ENCODE measurements at places on chromosomes 2 and 18.
A peak's percentile ranks its signal among the peaks of the same experiment; 100 is the strongest.

- DNase-seq = peak; percentile 15
Observed at GRCh38 chr2:171260471-171261424, 100.1 kb upstream of the TLK1 start.

DNA sequence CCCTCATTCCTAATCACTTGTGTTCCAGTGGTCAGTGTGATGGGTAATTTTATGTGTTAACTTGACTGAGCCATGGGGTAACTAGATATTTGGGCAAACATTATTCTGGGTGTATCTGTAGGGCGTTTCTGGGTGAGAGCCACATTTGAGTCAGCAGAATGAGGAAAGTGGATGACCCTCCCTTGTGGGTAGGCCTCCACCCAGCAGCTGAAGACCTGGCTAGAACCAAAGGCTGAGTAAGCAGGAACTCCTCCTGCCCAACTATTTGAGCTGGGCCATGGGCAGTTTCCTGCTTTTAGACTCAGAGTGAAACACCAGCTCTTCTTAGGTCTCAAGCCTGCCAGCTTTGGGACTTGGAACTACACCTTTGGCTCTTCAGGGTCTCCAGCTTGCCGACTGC lies 141.8 kb downstream of the ACKR3 start:
- peak; percentile 66 for DNase-seq

DNA sequence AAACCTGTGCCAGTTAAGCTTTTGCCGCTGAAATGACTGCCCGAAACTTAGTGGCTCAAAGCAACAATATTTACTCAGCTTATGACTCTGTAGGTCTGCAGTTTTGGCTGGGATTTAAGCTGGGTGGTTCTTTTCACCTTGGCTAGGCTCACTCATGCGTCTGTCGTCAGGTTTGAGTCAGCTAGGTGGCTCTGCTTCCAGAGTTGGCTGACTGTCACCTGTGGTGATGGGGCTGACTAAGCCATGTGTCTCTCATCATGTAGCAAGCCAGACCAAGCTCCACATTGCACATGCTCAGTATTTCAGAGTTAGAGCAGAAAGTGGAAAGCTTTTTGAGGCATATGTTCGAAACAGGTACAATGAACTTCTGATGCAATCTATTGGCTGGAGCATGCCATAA lies 354.8 kb downstream of the MEIS1 start:
- DNase-seq = no peak

DNA sequence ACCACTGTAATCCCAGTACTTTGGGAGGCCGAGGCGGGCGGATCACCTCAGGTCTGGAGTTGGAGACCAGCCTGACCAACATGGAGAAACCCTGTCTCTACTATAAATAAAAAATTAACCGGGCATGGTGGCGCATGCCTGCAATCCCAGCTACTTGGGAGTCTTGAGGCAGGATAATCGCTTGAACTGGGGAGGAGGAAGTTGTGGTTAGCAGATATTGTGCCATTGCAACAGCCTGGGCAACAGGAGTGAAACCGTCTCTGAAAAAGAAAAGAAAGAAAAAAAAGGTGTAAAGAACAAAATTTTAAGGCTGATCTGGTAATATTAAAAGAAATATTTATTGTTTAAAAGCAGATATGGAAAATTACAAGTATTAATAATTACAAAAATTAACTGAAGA lies 29.7 kb downstream of the ZNF804A start:
- DNase-seq = peak; percentile 45

- no peak for DNase-seq
Observed at GRCh38 chr2:203612246-203612645, 77.1 kb upstream of the RAPH1 start.

- DNase-seq = no peak
Observed at GRCh38 chr2:33217406-33217805, 259.0 kb upstream of the RASGRP3 start.

DNA sequence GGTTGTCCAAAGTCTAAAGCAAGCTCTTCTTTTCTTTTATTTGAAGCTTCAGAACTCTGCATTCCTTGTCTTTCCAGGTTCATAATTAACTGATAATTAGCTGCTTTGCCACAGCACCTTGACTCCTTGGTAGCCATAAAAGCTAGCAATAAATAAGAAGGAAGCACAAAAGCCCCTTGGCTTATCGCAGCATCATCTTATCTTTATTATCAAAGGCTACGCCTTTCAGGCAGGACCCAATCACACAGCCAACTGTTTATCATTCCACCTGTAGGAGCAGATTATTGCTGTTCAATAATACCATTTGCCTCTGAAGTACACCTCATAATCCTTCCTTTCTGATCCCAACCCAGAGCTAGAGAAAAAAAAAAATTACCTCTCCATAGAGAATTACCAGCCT lies 489.2 kb downstream of the SATB2 start:
- no peak for DNase-seq

- no peak for DNase-seq
Observed at GRCh38 chr18:4017480-4017879, 437.6 kb downstream of the DLGAP1 start.

- DNase-seq = no peak
Observed at GRCh38 chr2:197236816-197237215, 73.8 kb downstream of the ANKRD44 start.

- DNase-seq = no peak
Observed at GRCh38 chr18:68447286-68447685, 267.6 kb downstream of the TMX3 start.

GRCh38 chr2:8579485-8580085 lies 102.3 kb upstream of the ID2 start:
- no peak for DNase-seq

- DNase-seq = no peak
Observed at GRCh38 chr2:143390171-143390570, 261.0 kb downstream of the ARHGAP15 start.

DNA sequence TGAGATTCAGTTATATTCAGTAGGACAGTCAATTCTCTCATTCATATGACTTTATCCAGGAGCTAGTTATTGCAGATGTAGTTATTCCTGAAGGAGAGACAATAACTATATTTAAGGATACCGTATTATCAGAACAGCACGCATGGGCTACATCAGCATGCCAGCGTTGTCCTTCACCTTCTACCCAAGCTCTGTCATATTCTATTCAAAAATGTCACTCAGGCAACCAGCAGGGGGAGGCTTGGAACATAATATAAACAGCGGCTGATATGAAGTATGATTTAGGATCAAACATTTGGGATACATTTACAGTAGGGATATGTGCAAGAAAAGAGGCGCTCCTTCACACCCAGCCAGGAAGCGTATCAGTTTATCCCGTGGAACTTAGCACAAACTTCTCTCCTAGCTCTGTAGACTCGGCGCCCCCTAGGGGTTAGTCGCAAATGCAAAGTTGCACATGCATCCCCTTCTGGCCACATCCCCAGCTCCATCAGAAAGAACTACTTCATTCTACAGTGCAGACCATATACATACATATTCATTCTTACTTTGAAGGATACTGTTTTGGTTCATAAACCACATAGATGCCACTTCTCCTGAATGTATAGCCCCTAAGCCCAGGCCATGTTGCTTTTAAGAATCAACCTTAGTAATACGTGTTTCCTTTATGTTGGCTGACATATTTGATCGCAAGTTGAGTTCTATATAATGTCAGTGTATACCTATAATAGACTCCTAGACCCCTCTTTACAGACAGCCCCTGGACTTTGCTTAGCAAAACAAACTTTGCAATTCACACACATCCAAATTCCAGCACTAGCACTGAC lies 759.4 kb downstream of the ADCYAP1 start:
- DNase-seq = peak; percentile 75

- no peak for DNase-seq
Observed at GRCh38 chr2:237012577-237013267, 73.0 kb upstream of the COPS8 start.

DNA sequence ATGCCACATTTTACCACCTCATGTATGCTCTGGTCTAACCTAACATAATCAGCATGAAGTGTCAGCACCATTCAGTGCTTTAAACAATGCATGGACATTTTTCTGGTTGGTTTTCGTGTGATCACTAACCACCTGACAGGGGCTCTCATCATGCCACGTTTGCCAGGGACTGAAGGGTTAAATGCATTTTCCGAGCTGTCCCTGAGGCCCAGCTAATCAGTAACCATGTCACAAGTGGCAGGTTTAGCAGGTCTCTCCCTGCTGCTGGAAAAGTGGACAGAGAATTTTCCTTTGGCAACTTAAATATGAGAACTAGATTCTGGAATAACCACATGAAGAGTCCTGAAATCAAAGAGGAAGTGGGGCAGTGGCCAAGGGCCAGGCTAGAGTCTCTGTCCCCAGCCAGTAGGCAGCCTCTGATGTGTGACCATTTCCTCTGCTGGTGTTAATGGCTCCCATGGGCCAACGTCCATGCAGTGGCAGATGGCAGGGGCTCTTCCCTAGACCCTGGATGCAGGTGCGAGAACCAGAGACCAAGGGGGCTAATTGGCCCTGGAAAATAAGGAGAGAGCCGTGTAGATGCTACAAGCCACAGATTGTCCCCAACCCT lies 69.5 kb downstream of the TPGS2 start:
- DNase-seq = no peak

- peak; percentile 24 for DNase-seq
Observed at GRCh38 chr2:147844697-147845410, at the start of gene ACVR2A. ACVR2A (plus strand) TSS chr2:147845029; CDS start chr2:147845153, 124 bp downstream.

GRCh38 chr18:70432804-70433400 lies 144.1 kb downstream of the SOCS6 start:
- peak; percentile 21 for DNase-seq

- no peak for DNase-seq
Observed at GRCh38 chr18:23994361-23994902, 20.1 kb upstream of the TTC39C start.

GRCh38 chr2:28437918-28438317 lies 45.3 kb downstream of the FOSL2 start:
- DNase-seq = no peak

GRCh38 chr2:1661891-1662605 lies 82.3 kb downstream of the PXDN start:
- DNase-seq = no peak

- DNase-seq = peak; percentile 59
Observed at GRCh38 chr2:157875641-157876065, 477 bp downstream of the ACVR1 start.

GRCh38 chr2:150589681-150590080 lies 102.2 kb upstream of the RND3 start:
- no peak for DNase-seq

- no peak for DNase-seq
Observed at GRCh38 chr2:148602885-148603561, 41.5 kb upstream of the EPC2 start.

- no peak for DNase-seq
Observed at GRCh38 chr2:177001334-177001733, 211.3 kb upstream of the HNRNPA3 start.

DNA sequence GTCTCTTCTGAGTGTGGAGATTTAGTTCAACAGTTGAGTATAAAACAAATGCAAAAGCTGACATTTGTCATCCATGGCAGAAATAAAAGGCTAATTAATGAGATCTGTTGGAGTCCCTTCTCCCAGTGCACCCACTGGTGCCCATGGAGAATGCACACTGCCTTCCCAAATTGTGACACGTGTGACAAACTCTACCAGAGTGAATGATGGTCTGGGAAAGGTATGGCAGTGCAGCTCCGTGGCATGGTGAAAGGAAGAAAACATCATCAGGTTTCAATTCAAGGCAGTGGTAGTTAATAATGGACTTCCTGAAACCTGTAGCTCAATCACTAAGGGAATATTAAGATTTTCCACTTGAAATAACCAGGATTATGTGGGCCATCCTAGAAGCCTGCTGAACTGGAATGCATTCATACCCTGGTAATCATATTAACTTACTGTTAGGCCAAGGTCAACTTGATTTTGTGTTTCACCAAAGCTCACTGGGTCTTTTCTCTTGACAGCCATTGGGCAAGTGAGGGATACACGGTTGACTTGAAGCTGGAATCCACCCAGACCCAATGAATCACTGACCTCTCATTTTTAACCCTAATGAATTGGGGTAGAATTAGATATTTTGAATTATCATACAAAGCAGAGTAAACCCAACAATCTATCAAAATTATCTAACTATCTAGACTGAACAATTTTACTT lies 167.6 kb downstream of the AFF3 start:
- no peak for DNase-seq

DNA sequence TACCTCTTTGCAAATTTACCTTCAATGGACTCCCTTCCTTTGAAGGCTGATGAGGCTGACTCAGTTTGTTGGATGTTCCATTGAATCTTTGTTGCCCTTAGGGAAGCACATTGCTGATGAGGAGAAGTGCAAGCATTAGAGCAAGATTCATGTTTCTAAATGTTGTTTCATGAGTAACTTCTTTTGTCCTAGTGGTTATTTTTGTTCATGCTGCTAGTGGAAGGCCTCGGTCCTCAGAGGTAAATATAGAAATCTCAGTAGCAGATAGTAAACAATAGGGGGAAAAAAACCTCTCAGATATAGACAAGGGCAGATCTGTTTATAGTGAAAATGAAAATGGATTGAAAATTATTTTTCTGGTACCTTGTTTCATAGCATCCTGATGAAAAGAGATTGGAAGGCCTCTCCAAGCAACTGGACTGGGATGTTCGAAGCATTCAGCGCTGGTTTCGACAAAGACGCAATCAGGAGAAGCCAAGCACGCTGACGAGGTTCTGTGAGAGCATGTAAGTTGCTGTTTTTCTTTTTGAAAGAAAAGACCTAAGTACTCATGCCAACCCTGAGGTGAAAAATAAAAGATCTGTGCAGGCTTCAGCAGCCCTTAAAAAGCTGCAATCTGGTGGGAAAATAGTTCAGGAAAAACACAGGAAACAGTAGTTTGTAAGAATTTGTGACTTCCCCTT lies 104.9 kb downstream of the CERS6 start:
- no peak for DNase-seq

DNA sequence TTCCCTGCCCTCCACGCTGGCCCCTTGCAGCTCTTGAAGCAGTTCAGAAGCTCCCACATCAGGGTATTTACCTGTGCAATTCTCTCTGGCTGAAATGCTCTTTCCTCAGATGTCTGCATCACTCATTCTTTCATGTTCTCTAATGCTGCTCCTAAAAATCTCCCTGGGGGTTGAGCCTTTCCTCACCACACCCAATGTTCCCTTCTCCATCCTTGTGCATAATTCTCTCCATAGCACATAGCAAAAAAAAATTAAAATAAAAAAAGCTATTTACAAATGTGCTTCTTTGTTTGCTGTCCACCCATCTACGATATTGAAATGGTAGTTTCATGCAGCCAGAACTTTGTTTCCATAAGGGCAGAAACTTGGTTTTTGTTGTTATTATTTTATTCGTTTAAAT lies 155.5 kb downstream of the DOK6 start:
- no peak for DNase-seq
